Stimulated activated CD8-positive, alpha-beta memory T cell treated with anti-CD3 and anti-CD28 coated beads, Interleukin-15, amount 100 ng/mL, for 4 hours (primary cell): ENCODE measurements at places on chromosomes 12 and 14.

DNA sequence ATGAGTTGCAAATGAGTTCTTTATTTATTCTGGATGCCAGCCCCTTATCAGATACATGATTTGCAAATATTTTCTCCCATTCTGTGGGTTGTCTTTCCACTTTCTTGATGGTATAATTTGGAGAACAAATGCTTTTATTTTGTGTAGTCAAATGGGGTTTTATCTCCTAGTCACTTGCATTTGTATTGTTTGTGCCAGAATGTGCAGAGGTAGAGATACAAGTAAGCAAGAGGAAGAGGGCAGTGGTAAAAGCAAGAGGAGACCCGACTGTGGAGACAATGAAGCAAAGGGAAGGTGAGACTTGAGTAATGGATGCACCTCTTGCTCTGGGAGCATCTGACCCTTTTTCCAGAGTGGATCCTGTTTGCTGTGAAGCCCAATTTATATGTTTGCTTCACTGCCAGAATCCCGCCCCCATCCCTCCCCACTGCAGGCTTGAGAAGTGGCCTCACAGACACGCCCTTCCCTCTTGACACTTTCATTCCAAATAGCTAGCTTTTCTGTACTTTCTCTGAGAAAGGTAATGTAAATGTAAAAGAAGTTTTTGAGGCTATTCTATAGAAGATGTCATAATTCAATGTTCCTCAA lies 786 bp upstream of the PFKM start:
- DNase-seq: no peak

DNA sequence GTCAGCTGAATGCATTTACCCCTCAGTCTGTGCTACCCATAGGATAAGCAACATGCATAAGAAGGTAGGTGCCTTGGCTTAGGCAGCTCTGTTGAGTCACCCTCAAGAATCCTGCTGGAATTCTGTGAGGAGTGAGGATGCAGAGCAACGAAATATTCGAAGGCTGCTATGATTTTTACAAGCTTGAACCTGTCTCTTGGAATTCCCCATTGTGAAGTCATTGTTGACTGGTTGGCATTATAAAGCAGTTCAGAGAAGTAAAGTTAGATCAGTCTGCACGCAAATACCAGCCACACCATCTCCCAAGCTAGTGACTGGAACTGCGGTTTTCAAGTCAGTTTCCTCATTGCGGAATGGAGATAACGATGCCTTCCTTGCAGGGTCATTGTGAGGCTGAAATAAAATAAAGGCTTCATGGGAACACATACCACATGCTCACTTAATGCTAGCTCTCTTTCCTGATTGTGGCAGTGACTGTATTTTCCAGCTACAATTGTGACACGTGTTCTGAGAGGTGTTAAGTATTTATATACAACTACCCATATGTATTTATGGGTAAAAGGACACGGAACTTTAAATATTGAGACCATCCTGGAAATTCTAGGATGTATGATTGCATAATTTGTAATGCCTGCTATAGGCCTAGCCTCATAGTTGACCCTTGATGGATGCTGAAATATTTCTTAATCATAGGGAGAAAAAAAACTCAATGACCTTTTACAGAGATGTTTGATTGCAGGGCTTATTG lies 96.7 kb downstream of the ETV6 start:
- no peak for DNase-seq

DNA sequence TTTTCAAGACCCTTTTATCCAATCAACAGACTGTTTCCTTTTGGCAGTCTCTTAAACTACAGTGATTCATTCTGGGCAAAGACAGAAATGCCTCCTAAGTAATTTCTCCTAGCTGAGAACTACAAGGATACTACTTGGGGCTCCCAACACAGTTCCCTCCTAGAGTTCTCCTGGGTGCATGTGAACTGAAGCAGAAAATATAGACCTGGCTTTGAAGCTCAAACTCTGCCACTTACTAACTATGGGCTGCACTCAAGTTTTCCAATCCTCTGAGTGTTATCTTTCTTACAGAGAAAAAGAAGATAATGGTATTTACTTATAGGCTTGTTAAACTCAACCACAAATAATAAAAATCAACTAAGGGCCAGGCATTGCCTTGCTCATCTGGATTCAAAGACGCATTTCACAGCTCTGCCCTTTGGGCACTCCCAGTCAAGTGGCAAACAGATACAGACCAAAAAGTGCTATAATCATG lies 97.6 kb downstream of the EFCAB11 start:
- DNase-seq: no peak

DNA sequence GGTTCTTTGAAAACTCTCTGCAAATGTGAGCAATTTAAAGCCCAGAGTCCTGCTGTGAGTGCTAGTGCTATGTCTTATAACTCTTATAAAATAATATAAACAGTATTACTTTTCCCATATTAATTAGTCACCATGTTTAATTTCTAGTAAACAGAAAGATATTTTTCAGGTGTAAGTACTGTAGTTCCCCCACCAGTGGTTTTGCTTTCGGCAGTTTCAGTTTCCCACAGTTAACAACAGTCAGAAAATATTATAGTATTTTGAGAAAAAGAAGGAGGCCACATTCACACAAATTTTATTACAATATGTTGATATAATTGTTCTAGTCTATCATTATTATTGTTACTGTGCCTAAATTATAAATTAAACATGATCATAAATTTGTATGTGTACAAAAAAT lies 800.5 kb downstream of the LRFN5 start:
- no peak for DNase-seq

DNA sequence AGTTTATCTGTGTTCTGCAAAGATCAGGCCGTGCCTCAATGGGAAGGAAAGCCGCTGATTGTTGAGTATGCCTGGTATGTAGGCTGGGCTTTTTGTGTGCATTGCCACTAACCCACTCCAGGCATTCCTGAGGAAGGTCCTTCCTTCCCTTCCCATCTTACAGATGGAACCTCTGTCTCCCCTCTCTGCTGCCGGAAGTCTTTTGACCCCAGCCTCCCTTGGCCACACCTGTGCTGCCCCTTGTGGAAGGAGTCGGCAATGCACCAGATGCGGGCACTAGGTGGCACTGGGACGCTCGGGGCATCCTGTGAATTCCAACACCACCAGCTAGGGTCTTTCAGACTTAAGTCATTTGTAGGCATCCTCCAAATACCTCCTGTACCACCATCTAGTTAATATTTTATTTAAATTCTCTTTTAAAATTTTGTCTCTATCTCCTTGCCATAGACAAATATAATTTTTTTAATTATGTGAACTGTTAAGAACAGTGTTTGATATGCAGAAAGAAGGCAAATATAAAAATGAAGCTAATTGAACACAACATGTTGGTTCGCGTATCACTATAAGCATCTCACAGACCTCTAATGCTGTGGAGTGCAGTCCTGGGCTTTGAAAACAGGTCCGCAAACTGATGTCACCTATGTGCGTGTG lies 99.6 kb downstream of the RIN3 start:
- no peak for DNase-seq

- DNase-seq: no peak
Observed at GRCh38 chr12:57815177-57816000, 3.1 kb downstream of the AVIL start.

- no peak for DNase-seq
Observed at GRCh38 chr12:101051901-101052550, 158.0 kb downstream of the SLC5A8 start.

GRCh38 chr12:65362234-65363031 lies 84.0 kb downstream of the MSRB3 start:
- no peak for DNase-seq

GRCh38 chr12:132657004-132657727 lies 30.0 kb downstream of the POLE start:
- no peak for DNase-seq

- no peak for DNase-seq
Observed at GRCh38 chr12:1632702-1633101, 3.7 kb downstream of the WNT5B start.

DNA sequence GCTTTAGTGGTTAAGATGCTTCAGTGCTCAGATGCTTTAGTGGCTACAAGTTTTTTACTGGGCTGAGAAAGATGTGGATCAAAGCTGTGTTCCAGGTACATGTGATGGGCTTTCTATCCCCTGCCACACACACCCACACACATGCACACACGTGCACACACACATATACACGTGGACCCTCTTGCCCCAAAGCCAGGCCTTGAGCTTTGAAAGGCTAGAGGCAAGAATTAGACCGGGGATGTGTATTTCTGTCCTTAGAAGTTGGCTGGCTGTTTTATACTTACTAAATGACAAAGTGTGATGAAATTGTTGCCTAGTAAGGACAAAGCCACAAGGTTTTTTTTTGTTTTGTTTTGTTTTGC lies 376.5 kb downstream of the C12orf75 start:
- no peak for DNase-seq

- DNase-seq: no peak
Observed at GRCh38 chr12:6946033-6946919, 2.5 kb downstream of the C12orf57 start.

GRCh38 chr12:24945039-24945438 lies 3.9 kb downstream of the BCAT1 start:
- DNase-seq: no peak

DNA sequence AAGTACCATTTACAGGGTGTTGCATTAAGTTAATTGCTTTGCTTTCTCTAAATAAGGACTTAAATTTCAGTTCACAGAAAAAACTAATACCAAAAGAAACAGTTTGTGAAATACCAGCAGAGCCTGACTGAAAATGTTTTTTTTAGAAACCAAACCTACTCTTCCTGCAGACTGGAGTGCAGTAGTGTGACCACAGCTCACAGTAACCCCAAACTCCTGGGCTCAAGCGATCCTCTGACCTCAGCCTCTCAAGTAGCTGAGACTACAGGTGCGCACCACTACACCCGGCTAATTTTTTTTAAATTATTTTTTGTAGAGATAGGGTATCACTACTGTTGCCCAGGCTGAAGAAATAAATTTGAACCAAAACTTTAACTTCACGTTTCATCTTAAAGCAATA lies 103.5 kb upstream of the PLEKHA5 start:
- no peak for DNase-seq

DNA sequence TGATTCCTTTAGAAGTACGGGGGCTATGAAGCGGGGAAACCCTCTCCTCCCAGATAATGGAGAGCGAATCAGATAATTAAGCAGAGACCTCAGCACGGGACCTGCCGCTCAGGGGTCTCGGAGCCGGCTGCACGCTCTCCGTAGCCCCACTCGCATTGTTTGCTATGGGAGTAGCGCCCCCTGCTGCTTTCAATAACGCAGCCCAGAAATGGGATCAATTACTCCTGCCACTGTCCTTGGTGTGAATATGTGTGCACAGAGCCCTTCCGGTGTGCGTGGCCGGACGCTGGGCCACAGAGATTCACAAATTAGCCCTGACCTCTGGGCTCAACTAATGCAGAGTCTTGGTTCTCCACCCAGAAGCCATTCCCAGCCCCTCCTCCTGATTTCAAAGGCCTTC lies 76.4 kb upstream of the TMEM132C start:
- DNase-seq: no peak

- no peak for DNase-seq
Observed at GRCh38 chr14:105094193-105094907, 29.1 kb upstream of the GPR132 start.

- DNase-seq: no peak
Observed at GRCh38 chr14:67881225-67881624, 61.6 kb downstream of the RAD51B start.

- no peak for DNase-seq
Observed at GRCh38 chr14:101625336-101626097, 64.2 kb downstream of the DIO3 start.

DNA sequence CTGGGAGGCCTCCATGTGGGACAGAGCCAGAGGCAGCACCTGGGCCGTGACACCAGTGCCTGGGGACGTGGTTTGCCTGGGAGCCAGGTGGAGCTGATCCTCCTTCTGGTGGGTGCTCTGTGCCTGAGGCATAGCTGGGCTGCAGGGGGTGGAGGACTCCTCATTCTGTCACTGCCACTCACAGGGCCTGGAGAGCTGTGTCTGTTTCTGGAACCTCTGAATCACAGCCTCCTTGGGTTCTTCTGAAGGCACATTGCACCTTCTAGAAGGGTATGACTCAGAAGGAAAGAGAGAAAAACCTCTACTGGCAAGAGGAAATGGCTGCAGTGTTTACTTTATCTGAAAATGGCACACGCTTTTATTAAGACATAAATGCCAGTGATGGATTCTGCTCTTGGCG lies 659.8 kb downstream of the VRK1 start:
- DNase-seq: peak; percentile 48

GRCh38 chr12:1810201-1810930 lies 10.0 kb upstream of the LRTM2 start:
- no peak for DNase-seq

DNA sequence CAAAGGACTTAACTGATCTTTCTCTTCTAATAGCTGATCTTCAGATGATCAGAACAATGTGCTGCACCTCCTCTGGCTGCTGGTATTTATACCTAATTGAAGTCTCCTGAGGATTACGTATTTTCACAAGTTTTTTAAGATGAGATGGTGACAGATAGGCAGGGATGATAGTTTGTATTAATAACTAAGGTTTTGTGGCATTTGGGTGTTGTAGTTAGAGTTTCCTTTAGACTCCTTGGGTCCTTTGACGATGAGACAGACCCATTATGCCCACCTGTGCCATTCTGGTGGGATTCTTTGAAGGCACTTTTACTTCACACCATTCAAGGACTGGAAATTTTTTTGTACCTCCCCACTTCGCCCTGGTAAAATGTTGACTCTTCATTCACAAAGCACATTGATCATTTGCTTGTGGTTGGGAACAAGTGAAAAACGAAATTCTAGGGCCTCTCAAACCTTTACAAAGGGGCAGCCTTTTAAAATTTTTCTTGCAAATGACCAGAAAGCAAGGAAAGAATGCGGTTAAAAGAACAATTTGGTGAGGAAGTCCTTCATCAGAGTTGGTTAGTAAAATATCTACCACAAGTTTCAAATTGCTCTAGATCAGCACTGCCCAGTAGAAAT lies at the start of gene IFNG:
TSS of gene IFNG (minus strand) at position 60 of the 624 bp plus-strand sequence. CDS start 125 bp downstream, outside the sequence.
- no peak for DNase-seq
